ENCODE measurements at places on chromosomes 13 and 19. TPM values are rescaled to one million over a fixed set of nuclear protein-coding genes. Genes with fewer than 3 reads are reported as not detected.

DNA sequence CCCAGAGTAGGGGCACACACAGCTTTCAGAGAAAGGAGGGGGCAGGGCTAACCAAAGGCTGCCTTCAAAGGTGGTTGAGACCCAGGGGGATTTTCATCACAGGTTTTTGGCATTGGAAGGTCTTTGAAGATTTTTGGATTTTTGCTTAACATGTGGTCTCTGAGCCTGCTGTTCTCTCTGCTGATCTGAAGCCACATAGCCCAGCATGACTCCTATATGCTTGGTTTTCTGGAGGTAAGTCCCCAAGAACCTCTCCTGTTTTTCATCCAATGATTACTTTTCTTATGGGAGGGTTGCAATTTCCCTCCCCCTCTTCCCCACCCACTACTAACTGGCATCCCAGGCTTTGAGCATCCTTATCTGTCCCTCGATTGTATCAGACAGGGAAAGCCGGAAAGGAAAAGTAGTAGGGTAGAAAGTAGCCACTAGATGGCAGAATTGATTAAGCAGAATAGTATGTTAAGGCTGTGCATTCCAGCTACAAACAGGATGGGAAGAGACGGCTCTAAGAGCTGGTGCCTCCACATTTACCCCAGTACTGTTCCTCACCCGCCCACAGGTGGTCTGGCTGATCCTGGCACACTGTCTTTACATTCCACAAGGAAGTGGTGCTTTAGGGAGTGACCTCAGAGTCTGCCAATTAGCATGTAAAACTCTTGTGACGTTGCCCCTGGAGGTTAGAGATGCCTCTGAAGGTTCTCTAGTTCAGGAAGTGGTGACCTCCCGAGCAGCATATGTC lies 218.9 kb upstream of the EDNRB start:
- DNase-seq, result no peak

Gene GRIK5
- 21.6 TPM for polyA plus RNA-seq

GRCh38 chr19:6253954-6254733 lies 25.6 kb downstream of the MLLT1 start:
- DNase-seq, result no peak

DNA sequence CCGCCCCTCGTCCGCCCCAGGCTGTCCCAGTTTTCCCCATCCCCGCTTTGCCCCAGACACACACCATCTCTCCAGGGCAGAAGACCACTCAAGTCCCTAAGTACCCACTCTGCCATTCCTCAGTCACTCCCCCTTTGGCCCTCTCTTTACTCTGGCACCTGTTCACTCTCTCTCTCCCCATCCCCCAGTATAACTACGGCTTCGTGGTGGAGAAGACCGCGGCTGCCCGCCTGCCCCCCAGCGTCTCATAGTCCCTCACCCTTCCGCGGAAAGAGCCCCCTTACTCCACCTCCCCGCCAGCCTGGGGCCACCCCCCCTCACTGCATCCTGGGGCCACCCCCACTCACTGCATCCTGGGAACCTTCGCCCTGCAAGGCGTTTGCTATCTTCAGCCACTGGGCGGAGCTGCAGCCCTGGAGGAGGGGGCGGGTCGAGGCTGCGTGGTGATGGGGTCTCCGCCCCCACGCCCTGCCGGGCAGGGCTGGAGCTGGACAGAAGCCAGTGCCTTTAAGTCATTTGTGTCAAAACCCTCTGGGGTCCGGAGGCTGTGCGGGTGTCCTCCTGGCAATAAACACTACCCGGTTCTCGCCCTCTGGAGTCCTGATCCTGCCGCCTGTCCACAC lies 5.0 kb downstream of the MVB12A start:
- no peak for DNase-seq

GRCh38 chr19:1340681-1341469 lies 42.8 kb upstream of the NDUFS7 start:
- no peak for DNase-seq

DNA sequence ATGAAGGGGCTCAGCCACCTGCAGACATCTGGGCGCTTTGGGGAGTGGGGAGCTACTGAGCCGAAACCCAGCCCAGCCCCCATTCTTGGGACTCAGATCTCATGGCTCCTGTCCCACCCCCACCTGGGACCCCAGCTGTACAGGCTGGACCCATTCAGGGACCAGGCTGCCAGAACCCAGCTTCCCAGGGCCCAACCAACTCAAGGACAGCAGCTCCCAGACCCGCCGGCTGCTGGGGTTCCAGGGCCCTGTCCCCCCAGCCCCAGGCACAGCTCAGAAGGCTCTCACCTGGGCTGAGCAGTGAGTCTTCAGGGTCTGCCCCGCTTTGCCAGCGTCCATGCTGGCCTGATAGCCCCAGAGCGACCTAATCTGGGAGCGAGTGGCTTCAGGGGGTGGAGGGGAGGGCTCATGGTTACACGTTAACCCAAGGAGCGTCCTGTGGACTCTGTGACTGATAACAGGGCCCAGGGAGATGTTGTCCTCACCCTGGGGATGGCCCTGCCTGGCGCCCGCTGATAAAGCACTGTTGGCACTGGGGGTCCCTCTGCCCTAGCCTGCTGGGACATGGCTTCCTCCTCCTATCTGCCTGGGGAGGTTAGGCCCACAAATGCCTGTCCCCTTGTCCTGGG lies at the start of gene TMEM86B:
TSS of gene TMEM86B (minus strand) at position 361 of the 629 bp plus-strand sequence. CDS start at position 339, 22 bp downstream.
- DNase-seq, result no peak

Gene SLC8A2
- not detected for polyA plus RNA-seq

Gene TMEM38A
- 8.7 TPM for polyA plus RNA-seq

Data from right renal pelvis (tissue), 4 donors.